Stimulated activated CD8-positive, alpha-beta memory T cell treated with anti-CD3 and anti-CD28 coated beads, Interleukin-7, amount 100 ng/mL, for 24 hours (primary cell): ENCODE measurements at places on chromosomes 4 and X.

- no peak for DNase-seq
Measured at GRCh38 chr4:84809946-84810345, 156.5 kb downstream of the WDFY3 start.

GRCh38 chr4:123653236-123653635 is 256.6 kb downstream of the SPRY1 start:
- no peak for DNase-seq

DNA sequence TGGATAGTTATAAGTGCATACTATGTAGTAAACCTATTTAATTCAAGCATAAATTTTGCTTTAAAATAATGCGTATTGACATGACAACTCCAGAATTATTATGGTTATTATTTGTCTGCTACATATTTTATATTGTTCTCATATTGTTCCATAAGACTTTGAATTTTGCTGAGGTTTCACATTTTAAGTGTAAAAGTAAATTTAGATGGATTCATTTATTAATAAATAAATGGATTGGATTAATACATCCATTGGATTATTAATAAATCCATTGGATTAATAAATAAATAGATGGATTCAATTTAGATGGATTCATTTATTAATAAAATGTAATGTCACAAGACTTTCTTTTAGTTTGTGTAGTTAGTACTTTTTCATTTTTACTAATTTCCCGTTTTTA is 1768.0 kb upstream of the PCDH10 start:
- no peak for DNase-seq

DNA sequence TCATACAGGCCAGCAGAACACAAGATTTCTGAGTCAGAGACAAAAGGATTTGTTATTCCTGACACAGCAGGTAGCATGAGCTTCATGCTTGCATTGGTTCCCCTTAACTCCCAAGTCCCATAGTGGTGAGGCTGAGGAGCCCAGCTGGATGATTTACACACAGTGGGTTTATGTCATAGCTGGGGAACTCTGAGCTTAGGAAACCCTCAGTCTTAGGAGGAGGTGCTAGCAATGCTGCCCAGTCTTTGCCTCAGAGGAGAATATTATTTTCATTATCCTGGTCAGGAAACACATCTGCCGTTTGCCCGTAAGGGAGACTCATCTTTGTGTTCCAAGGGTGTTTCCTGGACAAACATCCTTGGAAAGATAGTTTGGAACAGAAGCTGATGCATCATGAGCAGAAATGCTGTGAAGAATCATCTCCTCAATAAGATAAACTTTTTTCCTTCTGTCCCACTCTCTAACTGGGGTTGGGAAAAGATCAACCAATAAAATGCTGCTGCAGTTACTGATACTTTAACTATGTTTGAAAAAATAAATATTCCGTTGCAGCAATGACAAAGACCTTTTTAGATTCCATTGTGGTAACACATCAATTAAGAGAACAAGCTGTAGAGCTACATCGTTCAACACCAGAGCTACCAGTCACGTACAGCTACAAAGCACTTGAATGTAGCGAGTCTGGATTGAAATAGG is 146.8 kb downstream of the DCLK2 start:
- DNase-seq: no peak

- no peak for DNase-seq
Measured at GRCh38 chr4:138656990-138657389, 358.6 kb upstream of the NOCT start.

DNA sequence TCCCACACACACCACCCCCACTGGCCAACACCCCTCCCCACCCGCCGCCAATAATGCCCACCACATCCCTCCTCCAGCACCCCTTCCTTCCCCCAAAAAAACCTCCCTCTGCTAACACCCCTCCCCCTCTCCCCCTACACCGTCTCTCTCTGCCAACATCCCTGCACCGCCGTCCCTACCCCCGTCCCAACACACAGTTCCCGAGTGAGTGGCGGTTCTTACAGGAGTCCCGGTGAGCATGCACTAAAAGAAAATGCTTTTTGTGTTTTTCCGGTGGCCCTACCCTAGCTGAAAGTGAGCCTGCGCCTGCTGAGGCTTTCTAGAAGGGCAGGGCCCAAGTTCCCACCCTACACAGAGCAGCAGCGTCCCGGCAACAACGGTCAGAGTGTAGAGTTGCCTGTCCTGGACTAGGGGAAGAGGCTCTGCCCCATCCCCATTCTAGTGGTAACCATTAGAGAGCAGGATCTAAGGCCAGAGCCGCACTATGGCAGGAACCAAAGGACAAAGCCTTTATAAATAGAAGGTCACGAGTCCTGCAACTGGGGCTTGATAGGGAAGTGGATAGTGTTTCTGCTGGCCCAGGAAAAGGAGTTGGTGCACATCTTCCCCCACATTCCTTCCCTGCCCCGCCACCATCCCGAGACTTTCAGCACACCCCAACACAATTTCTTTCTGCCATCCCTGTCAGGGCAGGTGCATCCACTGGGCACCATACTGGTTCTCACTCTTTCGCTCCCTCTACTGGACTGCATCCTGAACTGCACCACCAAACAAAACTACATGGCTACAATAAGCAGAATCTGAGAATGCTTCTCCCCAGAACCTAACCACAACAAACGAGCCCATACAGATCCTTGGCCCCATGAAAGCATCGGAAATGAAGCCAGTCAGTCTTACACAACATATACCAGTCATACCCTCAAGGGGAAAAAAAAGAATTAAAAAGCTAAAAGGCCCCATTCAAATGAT is 78.1 kb upstream of the PAGE3 start:
- no peak for DNase-seq

GRCh38 chr4:175106301-175106700 is 188.1 kb downstream of the ADAM29 start:
- DNase-seq: no peak

- DNase-seq: peak; percentile 5
Measured at GRCh38 chr4:152255437-152255836, 280.5 kb downstream of the FBXW7 start.

GRCh38 chr4:159047478-159048165 is 55.3 kb upstream of the RAPGEF2 start:
- DNase-seq: no peak

DNA sequence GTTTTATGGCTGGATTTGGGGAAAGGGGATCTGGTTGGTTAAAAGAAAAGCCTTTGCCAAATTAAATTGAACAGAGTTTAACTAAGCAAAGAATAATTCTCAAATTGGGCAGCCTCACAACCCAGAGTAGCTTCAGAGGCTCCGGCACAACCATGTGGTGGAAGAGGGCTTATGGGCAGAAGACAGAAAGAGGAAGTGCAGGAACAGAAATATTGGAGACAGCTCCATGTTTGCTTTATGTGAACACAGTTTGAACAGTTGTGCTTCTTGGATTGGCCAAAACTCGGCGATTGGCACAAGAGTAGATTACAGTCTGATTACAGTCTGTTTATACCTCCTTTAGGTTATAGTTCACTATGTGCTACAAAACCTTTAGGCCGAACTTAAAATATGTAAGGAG is 562.7 kb downstream of the TRIML1 start:
- DNase-seq: no peak

- no peak for DNase-seq
Measured at GRCh38 chrX:47658301-47658683, 688 bp downstream of the UXT start.

- no peak for DNase-seq
Measured at GRCh38 chrX:1803741-1804140, 188.9 kb downstream of the ASMT start.

- DNase-seq: no peak
Measured at GRCh38 chr4:17780501-17781299, 721 bp downstream of the FAM184B start.

DNA sequence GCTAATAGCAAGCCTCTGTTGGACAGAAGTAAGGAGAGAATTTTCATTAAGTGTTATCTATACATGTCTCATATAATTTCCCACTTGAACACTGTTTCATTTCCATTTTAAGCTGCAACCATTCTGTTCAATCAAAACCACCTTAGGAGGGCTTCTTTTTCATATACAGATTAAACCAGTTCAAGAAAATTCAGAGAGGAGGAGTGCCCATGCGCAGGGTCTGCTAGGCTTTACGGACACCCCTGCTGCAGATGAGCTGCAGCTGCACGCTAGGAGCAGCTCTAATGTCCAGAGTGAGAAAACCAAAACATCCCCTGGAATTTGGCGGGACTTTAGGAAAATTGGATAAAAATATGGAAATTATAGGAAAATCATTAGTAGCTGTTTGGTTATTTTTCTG is 541.0 kb downstream of the SPRY1 start:
- no peak for DNase-seq

- DNase-seq: no peak
Measured at GRCh38 chr4:41148931-41149330, 65.4 kb downstream of the APBB2 start.

DNA sequence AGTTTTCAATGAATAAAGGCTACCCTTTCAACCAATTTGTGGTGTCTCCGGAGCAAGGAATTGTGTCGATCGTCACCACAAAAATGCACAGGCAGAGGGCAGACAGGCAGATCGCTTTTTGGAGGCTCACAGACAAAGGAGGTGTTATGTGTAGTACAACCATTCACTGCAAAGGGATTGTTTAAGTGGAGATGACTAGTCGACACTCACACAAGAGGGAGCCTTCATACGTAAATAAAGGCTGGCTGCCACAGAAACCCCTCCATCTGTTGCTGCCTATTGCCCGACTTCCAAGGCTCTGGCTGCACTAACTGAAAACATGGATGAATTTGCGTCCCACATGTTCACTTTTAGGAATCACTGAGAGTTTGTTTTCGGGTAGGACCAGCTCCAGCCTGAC is 281.1 kb downstream of the NKX6-1 start:
- DNase-seq: no peak

DNA sequence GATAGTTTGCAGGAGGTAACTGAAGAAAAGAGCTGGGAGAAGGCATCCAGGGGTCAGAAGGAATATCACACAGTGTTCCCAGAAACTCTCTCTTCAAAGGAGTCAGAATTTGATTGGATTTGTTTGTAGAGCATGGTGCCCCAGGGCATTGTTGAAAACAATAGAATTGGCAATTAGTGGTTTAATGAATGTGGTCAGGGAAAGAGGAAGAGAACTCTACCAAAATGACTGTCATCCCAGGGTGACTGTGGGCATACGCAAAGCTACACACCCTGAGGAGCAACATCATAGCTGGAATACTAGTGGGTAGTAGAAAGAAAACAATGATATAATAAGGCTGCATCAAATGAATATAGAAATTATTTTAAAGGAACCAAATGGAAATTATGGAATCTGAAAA is 21.5 kb downstream of the TNIP2 start:
- no peak for DNase-seq

GRCh38 chr4:145153904-145154298 is 26.5 kb downstream of the OTUD4 start:
- no peak for DNase-seq

DNA sequence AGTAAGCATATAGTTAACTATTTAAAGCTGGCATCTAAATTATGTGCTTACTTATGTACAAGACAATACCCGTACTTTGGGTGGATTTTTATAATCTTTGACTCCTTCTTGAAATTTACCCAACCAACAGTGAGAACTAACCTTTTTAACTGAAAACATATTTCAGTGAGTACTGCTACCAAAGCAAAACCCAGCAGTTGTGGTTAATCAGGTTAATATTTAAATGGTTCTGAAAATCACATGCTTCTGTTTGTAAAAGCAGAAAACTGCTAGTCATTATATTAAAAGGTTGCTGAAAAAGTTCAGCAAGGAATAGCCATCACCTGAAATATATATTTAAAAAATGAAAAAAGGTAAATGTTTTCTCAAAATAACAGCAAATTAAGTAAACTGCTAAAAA is 20.0 kb downstream of the UBE2D3 start:
- DNase-seq: no peak

GRCh38 chrX:20135944-20136343 is 5.7 kb downstream of the EIF1AX start:
- DNase-seq: no peak

- DNase-seq: no peak
Measured at GRCh38 chrX:152637649-152638442, at the start of gene GABRQ. Gene GABRQ, plus strand, starts transcription at chrX:152637895. Its CDS starts 308 bp downstream, at chrX:152638203.

DNA sequence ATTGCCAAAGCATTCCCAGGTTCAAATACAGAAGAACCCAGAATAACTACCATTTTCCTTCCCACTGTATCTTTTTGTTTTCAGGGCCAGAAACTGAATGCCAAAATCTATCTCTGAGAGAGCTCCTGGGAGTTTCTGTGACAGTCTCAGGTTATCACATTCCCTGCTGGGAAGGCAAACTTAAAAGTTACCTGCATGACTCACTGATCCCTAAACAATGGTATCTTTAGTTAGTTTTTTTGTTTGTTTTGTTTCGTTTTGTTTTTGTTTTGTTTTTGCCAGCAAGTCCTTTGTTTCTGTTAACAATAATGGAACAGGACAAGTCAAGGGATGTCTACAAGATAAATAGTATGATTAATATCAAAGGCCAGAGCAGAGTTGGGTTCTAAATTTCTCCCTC is 34.3 kb downstream of the PAPSS1 start:
- no peak for DNase-seq

DNA sequence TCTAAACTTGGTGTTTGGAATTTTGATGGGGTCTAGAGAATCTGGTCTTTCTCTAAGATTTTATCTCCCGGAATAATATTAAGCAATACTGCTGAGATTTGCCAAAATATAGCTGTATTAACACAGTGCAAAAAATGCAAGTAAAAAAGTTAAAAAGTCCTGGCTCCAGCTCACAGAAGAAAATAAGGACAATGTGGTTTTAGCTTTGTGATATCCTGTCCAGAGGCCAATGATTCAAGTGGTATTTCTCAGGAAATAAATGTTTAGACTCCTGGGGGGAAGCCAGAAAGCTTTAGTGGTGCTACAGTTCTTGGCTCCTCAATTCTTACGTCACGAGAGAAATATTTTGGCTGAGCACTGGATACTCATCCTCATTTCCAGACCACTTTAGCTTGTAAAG is 40.9 kb upstream of the IL13RA2 start:
- DNase-seq: no peak

DNA sequence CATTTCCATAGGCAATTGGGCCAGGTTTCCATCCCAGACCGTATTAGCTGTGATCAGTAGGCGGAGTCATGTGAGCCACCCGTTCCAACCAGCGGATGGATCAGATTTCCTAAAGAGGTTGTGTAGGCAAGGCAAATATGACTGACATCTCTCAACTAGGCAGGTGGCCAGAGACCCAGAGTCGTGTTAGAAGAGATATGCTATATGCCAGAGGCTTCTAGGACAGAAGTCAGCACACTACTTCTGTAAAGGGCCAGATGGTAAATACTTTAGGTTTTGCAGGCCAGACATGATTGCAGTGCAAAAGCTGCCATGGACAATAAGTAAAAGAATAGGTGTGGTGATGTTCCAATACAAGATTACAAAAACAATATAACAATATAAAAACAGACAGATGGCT is 788.4 kb downstream of the RPA4 start:
- DNase-seq: no peak
